ENCODE measurements at places on chromosomes 2 and 18.

DNA sequence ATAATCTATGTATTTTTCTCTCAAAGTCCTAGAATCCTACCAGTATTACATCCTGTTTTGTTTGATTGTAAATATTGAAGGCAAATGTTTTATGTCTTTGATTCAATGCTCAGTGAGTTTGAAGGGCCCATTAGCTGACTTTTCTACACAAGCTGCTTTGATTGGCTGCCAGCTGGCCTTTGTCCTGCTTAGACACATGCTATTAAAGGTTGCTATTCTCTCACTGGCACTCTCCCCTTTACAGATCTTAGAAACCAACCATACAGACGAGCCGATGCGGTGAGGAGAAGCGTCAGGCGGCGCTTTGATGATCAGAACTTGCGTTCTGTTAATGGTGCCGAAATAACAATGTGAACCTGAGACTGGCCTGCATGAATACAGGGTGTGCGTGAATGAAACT lies 69.7 kb downstream of the PRPF40A start:
- peak; percentile 63 for DNase-seq

GRCh38 chr2:239292959-239293774 lies 107.7 kb downstream of the HDAC4 start:
- no peak for DNase-seq

GRCh38 chr18:62987055-62987830 lies 271.9 kb downstream of the PHLPP1 start:
- no peak for DNase-seq

GRCh38 chr2:148922062-148922461 lies 47.0 kb downstream of the KIF5C start:
- no peak for DNase-seq

DNA sequence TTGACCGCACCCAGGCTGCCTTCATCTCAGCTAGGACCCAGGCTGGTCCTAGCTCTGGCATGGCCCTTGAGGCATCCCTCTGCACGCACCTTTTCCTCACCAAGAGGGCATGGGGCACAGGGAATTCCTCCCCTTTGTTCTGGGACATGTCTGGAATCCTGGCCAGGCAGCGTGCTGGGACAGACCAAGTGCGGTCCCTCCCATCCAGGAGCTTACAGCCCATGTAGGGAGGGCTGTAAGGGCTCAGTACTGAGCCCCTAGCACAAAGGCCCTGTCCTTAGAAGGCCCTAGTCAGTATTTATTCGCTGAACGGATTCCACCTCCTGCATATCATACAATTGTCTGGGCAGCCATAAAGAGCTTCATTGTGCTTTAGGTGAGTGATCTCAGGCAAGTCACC lies 3.0 kb downstream of the TMEM37 start:
- DNase-seq, result no peak

DNA sequence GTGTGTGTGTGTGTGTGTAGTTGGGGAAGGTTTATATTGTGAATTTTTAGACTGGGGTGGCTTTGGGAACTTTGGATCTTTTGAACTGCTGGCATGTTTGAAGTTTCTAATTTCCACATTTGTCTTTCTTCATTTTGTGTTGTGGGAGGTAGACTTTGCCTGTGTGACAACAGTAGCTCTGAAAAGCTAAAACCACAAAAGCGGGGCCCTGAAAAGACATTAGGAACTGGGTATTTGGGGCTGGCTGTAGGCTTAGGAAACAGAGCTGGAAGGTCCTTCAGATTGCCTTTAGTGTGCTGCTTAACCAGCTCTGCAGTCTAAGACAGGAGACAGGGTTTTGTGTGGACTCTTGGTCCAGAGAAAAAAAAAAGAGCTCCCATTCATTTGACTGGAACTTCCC lies 27.2 kb upstream of the DOCK10 start:
- no peak for DNase-seq

DNA sequence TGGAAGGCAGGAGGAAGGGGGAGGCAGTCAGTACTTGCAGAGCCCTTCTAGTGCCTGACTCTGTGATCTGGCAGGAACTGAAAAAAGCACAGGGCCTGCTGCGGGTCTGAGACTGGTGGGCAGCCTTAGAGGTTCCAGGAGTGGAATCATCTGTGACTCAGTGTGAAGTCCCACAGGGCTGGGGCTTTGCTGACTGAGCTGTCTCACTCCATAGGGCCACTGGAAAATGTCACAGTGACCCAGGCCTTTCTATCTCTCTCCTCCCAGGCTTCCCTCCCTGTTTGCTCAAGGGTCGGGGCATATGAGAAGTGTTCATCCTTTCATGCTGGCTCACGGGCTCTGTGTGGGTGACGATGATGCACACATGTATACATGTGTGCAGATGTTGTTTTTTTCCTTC lies 47.1 kb upstream of the ZFP36L2 start:
- no peak for DNase-seq

GRCh38 chr2:96863575-96864342 lies 5.9 kb upstream of the ANKRD39 start:
- DNase-seq, result peak; percentile 15

DNA sequence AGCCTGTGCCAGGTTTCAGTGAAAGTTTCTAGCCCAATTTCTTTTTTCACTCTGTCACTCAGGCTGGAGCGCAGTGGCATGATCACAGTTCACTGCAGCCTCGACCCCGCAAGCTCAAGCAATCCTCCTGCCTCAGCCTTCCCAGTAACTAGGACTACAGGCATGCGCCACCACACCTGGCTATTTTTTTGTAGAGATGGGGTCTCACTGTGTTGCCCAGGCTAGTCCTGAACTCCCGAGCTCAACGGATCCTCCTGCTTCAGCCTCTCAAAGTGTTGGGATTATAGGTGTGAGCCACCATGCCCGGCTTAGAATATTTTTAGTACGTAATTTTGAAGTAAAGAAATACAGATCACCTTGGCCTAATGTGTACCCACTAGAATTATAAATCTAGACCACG lies 87.1 kb downstream of the GORASP2 start:
- DNase-seq, result no peak

GRCh38 chr2:61961231-61961901 lies 55.9 kb downstream of the COMMD1 start:
- DNase-seq, result no peak

DNA sequence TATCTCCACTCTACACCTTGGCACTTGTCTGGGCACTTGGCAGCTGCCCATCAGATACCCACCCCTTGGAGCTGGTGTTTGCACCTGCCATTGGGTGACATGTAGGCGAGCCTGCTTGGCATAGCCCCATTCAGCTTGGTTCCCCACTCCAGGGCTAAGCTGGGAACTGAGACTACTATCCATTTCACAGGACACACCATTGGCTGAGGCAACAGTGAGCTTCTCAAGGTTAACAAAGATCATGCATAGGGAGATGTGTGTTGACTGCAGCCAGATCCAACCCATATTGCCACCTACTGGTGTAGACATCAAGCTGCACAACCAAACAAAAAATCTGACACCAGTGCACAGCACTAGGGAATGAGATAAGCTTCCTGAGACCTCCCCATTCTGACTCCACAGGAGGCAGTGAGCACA lies 1389.8 kb upstream of the TMEFF2 start:
- no peak for DNase-seq

GRCh38 chr2:48412443-48413250 lies 117.3 kb upstream of the STON1 start:
- no peak for DNase-seq

GRCh38 chr18:58452454-58453166 lies 176.3 kb downstream of the ALPK2 start:
- no peak for DNase-seq

Measured in left ventricle myocardium inferior (tissue), 1 donor.